ENCODE measurements at places on chromosomes 12 and 14.

DNA sequence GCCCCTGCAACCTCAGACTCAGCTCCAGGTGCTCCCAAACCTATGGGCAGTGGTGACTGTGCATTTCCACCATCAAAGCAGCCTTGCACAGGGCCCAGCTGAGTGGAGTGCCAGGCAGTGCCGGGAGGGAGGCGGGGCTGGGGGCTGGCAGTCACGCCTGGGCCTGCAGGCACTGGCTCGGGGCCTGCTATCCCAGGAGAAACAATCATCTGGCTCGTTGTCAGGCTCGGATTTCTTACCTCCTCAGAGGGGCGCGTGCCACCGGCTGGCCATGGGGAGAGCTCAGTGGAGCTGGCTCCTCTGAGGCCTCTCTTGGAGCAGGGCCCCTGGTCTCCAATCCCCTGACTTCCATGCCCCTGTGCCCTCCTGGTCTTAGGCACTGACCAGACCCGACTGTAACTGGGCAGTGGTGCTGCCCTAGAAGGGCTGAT is 20.2 kb upstream of the PPP1R13B start:
- DNase-seq, result no peak

DNA sequence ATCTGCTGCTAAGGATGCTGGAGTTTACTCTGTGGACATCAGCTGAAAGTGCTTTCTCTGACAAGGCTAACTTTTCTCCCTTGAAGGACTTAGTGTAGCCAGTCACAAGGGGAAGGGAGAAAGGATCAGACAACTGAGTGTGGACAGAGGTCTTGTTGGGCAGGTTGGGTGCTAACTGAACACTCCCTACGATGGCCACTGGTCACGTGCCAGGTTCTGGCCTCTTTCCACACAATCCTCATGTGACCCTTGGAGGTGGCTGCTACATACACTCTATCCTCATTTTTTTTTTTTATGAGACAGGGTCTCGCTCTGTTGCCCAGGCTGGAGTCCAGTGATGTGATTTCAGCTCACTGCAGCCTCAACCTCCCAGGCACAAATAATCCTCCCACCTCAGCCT is 39.7 kb downstream of the FOXN4 start:
- DNase-seq, result no peak

DNA sequence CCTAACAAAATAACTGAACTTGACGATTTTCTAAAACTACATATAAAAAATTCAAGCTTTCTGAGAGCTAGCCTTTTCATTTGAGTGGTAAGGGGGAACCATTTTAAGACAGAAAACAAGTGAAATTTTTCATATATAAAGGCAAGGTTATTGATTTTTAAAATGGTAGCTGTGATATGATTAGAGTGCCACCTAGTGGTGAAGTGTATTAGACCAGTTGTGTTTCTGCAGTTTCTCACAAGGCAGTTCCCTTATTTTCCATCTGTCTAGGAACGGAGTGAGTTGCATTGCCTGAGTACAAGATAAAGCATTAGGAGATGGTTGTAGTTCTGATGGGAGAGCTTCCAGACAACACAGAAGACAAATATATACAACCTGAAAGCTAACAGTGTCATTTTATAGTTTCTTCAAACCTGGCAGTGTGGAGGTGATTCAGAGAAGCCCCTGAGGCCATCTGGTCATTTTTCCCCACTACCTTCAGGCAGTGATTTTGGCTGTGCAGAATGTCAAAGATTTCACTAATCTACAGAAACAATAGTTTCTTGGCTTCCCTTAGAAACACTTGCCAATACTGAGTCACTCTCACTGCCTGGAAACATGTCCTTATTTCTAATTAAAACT is 180.8 kb downstream of the C12orf50 start:
- no peak for DNase-seq

- DNase-seq, result no peak
Observed at GRCh38 chr14:73189651-73190050, 47.7 kb upstream of the PAPLN start.

DNA sequence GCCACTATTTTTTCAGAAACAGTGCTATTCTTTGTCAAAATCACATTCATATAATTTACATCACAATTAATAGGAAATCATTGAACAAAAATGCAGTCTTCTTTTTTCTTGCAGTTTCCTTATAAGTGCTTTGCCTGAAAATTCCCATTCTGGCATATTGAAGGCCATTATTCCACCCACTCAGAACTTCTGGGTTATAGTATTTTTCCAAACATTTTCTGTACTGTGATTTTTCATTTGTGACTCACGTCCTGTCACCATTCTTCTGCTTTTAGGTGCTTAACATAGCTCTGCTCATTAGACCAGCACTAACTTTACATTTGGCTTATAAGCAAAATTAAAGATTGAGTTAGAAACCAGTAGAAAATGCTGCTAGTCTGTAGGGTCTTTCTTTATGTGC is 241.0 kb upstream of the NPAS3 start:
- no peak for DNase-seq

Data from stimulated activated CD4-positive, alpha-beta T cell treated with anti-CD3 and anti-CD28 coated beads, Interleukin-15, amount 100 ng/mL, for 1 hour (primary cell).